Midbrain (tissue), 1 donor: ENCODE measurements at places on chromosomes 2 and 18.

GRCh38 chr2:8168022-8168717 lies 513.7 kb upstream of the ID2 start:
- no peak for DNase-seq

GRCh38 chr18:56374007-56374655 lies 264.3 kb downstream of the TXNL1 start:
- no peak for DNase-seq

GRCh38 chr2:231228974-231229529 lies 30.6 kb downstream of the ARMC9 start:
- DNase-seq, result no peak

DNA sequence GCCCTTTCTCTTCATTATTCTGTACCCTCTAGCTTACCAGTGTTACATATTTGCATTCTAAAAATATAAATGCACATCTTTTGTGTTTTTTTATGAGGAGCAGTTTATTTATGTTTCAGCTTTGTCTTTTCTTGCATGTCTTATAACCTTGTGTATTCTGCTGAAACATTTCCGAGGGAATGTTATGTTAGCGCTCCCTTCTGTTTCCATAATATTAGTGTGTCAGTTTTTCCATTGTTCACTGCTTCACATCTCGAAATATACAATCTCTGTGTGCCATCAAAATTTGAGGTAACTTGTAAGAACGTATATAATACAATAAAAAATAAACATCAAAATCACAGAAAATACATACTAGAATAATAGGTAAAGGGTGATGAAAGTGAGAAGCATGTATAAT lies 153.3 kb downstream of the PKP4 start:
- DNase-seq, result no peak

DNA sequence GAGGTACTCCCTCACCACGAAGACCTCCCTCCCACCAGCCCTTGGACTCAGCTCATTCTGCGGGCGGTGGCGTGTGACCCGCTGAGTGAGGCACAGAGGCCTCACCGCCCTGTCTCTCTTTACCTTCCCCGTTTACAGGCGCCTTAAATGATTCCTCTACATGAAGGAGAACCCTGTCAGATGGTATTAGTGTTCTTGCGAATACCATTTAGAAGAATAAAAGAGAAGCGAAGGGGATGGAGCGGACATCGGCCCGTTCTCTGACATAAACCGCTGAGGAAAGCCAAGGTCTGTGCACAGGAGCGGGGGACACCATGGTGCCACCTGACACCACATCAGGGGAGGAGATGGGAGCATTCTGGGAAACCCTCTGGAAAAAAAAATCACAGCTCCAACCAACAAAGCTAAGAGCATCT lies 179.8 kb downstream of the HDAC4 start:
- no peak for DNase-seq

- DNase-seq, result no peak
Observed at GRCh38 chr2:98726205-98726604, 4.7 kb downstream of the MGAT4A start.

DNA sequence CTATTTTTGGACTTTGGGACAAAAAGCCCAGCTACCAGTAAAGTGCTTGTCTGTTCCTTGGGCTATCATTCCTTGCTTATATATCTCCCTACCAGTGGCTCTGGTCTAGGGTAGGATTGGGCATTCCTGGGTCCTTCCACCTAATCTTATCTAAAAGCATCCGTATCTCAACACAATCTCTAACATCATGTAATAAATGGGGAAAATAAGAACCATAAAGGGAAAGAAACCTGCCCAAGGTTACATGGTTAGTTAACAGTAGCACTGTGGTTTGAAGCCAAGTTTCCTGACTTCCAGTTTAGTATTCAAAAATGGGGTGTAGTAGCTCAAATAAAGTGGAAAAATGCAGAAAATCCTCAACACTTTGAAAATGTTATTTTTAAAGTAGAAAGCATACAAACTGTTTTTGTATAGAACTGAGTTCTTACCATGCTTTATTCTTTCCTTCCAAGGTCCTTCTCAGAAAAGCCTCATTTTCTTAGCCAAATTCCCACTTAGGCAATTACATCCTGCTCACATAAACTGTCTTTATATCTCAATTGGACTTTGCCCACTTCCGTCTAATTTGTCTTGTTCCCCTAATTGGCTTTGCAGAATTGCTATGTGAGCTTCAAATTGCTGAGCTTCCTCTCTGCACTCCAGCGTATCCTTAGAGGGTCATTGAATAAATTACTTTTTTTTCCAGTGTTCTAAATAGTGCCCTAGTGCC lies 273.1 kb upstream of the UBE2E3 start:
- DNase-seq, result no peak

- DNase-seq, result no peak
Observed at GRCh38 chr18:62186499-62186773, 420 bp downstream of the PIGN start.

- DNase-seq, result no peak
Observed at GRCh38 chr2:88613921-88614320, 13.3 kb downstream of the EIF2AK3 start.

DNA sequence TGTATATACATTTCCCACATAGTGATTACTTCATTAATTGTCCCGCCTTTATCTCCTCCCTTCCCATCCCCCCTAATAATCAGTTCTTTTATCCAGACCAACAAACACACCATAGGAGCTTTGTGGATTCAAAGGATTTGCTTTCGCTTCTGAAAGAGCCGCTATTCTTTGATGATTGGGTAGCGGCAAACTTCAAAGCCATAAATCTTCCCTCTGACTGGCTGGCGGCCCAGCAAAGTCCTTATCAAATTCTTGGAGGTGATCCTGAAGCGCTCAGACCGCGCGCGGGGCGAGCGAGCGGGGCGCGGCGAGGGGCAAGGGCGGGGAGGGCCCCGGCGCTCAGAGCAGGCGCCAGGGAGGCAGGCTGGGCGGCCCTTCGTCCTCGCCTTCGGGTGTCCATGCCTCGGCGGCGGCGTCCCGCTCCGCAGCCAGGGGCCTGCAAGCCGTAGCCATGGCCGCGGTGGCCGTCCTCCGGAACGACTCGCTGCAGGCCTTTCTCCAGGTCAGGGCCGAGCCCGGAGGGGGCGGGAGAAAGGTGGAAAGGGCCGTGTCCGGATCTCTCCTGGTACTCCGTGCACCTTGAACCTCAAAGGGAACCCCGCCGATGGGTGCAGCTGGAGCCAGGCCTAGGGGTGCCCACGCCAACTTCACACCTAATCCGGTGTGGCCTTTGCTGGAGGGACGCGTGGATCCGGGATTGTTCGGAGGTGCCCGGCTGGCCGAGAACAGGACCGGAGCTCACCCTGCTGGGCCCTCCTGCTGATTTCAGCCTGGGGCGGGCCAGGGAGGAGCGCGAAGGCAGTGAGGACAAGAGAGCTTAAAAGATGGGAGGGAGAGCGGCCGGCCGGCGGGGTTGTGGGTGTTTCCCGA lies at the start of gene SP5:
TSS of gene SP5 (plus strand) at position 276 of the 870 bp plus-strand sequence. CDS start at position 452, 176 bp downstream.
- no peak for DNase-seq

DNA sequence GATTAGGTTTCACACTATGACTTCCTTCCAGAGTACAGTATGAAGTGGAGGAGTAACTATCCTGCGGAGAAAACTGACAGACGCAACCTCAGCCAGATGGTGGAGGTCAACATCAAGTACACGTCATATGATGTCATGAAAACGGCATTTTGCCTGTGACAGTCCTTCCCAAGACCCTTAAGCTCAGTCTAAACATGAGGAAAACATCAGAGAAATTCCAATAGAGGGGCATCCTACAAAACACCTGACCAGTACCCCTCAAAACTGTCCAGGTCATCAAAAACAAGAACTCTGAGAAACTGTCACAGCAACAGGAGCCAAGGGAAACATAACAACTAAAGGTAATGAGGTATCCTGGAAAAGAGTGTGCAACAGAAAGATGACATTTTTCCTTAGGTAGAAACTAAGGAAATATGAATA lies 1.7 kb downstream of the RNU4ATAC start:
- DNase-seq, result no peak

DNA sequence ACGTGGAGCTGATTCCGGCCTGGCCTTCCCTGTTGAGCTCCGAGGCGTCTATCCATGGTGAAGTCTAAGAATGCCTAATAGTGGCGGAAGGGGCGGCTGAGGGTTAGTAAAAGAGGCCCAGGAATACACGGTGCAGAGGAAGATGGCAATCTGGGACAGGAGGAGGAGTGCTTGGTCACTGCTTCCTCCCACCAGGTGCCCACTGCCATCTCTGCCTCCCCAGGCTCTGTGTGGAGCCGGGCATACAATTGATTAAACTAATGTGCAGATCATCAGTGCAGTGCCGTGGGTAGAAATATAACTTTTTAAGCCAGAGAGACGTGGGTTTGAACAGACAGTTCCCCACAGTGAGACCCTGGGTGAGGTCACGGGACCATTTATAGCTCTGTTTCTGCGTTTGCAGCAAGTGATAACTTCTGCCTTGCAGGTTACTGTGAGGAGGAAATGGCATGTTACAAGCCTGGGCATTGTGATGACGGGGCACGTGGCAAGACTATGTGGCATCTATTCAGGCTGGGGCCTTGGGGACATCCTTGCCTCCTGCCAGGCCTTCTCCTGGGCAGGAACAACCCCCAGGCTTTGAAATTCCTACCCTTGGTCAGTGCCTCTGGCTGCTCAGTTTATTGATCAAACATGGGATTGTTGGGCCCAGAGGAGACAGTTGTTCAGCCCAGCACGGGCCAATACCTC lies 204.9 kb downstream of the ASB1 start:
- DNase-seq, result no peak

GRCh38 chr2:61994531-61994930 lies 89.1 kb downstream of the COMMD1 start:
- DNase-seq, result no peak

DNA sequence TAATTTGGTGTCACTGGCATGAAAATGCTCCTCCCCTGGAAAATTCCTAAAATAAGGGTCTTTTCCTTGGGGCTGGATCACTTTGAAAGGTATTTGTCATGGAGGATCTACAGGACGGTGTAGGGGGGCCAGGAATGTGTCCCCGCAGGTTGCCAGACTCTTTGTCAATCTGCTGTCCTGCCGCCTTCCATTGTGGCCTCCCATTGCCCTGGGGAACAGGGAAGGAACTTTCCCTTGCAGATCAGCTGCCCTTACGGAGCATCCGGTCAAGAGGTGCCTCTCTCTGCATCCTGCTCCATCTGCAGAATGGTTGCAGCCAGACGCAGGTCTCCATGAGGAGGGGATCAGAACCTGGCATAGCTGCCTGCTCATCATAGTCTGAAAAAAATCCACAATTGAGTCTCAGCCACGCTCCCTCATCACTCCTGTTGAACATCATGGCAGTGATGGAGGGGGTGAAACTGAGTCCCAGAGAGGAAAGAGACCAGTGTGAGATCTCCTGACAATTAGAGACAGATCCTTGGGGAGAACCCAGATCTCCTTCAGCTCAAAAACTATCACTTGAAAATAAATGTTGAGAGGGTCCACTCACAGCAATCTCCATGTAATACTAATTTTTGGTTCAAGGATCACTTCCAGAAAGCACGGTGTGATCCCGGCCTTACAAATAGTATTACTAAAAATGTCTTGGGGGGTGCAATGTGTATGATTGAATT lies 244.8 kb downstream of the MYCN start:
- no peak for DNase-seq

- DNase-seq, result no peak
Observed at GRCh38 chr18:7456376-7456775, 110.7 kb upstream of the PTPRM start.

DNA sequence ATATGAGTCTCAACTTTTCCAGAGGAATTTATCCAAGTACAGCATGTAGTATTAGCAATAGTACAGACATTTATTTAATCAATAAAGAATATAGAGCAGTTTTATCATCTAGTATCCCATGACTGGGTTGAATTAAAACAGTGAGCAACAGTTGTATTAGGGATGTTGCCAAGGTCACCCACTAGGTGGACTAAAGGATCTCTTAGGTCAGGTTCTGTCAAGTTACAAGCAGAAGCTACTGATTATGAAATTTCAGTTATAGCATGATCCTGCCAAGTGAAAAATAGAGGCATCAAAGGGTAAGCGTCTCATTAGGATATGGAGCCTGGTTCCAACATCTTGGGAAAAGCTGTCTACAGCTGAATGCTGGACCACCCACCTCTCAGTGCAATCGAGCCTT lies 52.1 kb upstream of the LAPTM4A start:
- DNase-seq, result no peak

GRCh38 chr2:236872981-236873380 lies 212.7 kb upstream of the COPS8 start:
- no peak for DNase-seq

- DNase-seq, result no peak
Observed at GRCh38 chr2:164242409-164242808, 378.9 kb downstream of the GRB14 start.

GRCh38 chr18:59065684-59066083 lies 74.0 kb upstream of the SEC11C start:
- no peak for DNase-seq

GRCh38 chr2:42917425-42917927 lies 125.1 kb upstream of the HAAO start:
- no peak for DNase-seq

- peak; percentile 48 for DNase-seq
Observed at GRCh38 chr2:226733189-226733858, 66.3 kb downstream of the IRS1 start.

DNA sequence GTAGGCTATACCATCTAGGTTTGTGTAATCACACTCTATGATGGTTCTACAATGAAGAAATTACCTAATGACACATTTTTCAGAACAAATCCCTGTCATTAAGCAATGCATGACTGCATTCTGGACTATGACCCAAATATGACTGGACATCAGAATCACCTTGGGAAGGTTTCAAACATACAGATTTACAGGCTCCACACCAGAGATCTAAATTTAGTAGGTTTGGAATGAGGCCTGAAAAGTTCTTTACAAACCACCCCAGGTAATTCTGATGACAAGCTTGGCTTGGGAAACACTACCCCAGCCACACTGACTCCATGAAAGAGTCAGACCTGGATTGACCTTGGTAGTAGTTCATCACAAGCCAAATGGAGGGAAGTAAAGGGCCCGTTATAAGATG lies 52.2 kb upstream of the NFE2L2 start:
- DNase-seq, result no peak

DNA sequence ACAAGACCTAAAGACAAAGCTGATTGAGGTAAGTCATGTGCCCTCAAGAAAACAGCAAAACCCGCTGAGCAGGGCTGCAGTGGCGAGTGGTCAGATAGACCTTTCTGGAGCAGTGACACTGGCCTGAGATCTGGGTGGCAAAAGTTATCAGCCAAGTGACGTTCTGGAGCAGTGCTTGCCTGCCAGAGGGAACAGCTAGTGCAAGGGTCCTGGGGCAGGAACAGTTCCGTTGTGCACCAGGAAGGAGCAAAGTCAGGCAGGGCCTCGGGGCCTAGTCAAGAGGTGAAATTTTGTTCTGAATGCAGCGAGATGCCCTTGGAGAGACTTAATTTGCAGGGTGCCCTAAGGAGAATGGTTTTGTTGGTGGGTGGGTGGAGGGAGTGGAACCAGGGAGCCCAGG lies 67.0 kb downstream of the SH3BP4 start:
- DNase-seq, result no peak

- DNase-seq, result no peak
Observed at GRCh38 chr18:59617468-59617932, 79.7 kb downstream of the CCBE1 start.

DNA sequence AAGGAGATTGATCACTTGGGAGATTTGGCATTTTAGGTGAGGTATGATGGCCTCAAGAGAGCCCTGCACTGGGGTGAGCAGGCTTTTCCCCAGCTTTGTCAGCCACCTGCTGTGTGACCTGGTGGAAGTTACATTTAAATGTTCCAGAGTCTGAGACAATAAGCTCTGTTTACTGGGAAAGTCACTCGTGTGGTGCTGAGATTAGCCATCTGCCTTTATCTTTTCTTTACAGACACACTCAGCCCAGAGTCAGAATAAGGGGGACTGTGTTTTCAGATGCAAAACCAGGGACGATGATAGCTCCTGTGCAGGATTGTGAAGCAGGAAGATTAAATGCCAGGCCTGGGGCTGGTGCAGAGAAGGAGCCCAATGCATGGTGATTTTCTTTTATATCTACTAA lies 47.9 kb downstream of the SH3RF3 start:
- no peak for DNase-seq
